ENCODE measurements at places on chromosomes 1 and 21.

- DNase-seq: no peak
Observed at GRCh38 chr1:53313556-53313955, 14.3 kb downstream of the LRP8 start.

DNA sequence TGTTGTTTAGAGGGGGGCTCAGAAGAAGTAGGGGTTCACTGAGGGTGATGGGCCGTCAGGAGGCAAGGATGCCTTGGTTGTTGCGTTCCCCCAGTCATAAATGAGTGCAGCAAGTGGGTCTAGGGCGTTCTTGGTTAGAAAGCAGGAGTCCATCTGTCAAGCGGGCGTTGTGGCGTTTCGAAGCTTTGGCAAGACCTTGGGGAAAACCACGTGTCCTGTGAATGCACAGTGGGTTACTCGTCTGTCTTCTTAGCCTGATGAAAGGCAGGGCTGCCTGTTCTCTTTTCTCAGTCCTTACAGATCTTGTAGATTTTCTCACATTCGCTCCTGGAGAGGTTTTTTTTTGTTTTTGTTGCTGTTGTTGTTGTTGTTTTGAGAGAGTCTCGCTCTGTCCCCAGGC lies 6.3 kb upstream of the ZNF496 start:
- no peak for DNase-seq

DNA sequence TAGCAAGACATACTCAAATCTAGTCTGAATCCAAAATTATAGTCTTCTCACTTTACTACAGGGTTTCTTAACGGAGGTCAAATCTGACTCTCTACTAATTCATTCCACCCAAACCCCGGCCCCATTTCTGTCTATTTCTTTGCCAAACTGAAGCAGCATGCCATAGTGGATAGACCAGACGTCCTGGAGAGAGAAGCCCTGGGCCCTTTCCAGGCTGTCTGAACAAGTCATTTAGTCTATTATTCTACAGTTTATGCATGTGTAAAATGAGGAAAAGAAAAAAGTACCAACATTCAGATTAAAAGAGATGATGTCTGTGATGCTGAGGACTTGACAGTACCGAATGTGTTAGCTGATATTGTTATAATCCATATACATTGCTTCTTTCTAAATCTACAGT lies 95.0 kb downstream of the GDAP2 start:
- no peak for DNase-seq

DNA sequence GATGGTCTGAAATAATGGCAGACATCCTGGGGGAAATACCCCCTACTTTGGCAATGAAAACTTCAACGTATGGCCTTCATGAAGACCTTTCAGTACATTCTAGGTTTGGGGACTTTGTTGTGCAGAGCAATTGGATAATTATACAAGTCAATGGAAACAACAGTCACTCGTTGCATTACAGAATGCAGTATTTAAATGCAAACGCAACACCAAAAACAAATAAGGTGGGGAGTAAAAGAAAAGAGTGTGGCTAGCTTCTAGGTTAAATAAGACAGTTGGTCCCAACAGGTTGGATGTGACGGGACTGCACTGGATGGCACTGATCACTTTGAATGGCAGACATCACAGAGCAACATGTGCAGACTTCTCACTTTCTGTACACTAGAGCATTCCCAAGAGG lies 358.3 kb upstream of the GREM2 start:
- no peak for DNase-seq

DNA sequence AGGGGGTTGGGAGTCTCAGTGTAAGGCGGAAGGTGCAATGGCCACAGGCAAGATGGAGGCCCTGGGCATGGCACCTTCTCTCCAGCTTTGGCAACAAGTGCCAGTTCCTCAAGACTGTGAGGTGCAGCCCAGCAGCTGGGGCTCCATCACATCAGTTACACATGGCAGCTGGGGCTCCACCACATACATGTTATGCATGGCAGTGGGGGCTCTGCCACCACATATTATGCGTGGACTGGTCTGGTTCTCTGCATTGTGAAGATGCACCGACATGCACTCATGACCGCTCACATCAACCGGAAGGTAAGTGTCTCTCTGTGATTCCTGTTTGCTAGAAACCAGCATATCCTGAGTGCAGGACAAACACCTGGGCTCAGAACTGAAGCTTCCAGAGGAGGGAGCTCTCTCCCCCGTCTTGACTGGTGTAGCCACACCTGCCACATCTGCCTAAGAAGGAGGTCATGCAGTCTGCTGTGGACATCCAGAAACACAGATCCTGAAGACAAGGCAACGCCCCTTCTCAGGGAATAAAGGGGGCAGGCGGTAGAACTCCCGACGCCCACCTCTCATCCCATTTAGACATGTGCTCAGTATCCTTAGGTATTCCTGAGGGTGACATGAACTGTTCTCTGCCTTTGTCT lies 104.1 kb upstream of the TMPRSS2 start:
- DNase-seq: no peak

- DNase-seq: no peak
Observed at GRCh38 chr1:32636914-32637645, 13.3 kb downstream of the ZBTB8OS start.

DNA sequence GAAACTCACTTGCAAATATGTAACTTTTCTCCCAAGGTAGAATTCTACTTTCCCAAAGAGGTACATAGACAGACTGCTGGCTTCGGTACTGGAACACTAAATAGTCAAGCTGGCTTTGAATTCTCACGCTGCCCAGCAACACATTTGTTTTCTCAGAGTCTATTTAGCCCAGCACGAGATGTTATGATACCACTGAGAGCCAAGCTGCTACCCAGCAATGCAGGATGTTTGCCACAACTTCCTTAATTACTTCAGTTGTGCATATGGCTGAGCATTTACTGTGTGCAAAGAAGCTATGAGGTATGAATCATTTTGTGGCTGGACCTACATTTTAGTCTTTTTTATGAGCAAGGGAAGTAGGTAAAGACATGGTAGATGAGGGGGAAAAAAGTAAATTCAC lies 793.2 kb downstream of the PLA2G4A start:
- no peak for DNase-seq

DNA sequence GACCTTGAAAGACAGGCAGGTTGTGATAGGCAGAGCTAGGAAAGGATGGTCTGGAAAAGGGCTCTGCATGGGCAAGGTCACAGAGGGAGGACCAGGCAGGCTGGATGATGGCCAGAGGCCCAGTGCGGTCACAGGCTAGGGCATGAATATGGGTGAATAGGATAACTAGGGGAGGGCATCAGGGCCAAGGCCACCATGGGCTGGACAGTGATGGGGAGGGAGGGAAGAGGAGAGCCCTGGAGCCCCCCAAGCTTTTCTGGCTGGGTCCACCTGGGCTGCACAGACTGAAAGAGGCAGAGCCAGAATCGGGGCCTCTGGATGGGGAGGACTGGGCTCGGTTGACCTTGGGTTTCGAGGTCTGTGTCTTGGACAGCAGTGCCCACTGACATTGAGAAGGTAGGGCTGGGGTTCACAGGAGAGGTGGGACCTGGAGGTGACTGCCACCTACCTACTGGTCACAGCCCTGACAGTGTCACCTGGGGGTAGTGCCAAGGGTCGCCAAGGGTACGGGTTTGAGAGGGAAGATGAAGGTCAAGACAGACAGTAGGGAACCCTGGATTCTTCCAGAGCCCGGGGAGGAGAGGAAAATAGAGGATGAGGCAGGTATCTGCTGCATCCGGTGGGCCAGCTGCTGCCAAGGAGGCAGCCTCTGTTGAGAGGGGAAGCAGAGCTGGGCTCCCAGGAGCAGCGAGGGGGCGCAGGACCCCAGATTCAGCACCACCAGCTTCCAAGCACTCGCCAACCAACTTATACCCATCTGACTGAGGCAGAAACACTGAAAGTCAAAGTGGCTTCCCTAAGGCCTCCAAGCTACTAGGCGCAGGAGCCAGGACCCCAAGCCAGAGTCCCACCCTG lies 6.1 kb upstream of the NPHP4 start:
- no peak for DNase-seq

DNA sequence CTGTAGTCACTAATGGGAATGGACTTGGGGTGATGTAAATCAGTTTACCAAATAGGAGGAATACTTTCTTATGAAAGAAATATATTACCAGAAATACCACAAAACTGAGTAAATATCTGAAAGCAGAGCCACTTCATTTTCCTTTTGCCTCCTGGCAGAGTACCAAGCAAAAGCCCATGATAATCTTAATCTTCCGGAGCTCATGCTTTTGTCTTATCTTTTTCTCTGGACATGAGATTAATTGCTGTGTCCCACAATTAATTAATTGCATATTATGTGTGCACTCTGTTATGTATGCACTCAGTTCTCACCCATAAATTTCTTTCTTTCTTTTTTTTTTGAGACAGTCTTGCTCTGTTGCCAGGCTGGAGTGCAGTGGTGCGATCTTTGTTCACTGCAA lies 94.1 kb upstream of the PDE4B start:
- DNase-seq: no peak

DNA sequence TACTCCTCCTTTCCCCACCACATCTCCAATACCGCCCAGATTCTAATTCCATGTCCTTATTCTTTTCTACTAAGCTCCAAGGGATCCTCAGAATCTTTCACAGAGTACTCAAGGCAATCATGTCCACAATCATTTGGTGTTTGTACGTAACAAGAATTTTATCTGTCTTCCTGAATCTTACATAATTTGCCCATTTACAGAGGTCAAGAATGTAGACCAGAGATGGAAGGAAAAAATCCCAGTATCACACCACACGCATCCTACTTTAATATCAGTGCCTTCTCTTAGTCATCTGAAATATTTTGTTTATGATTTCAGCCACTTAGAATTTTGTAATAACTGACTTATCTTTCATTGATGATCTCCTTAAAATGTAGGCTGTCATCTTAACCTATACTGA lies 366.0 kb upstream of the LRRC7 start:
- DNase-seq: no peak

- no peak for DNase-seq
Observed at GRCh38 chr1:59565611-59566410, 248.9 kb upstream of the HOOK1 start.

DNA sequence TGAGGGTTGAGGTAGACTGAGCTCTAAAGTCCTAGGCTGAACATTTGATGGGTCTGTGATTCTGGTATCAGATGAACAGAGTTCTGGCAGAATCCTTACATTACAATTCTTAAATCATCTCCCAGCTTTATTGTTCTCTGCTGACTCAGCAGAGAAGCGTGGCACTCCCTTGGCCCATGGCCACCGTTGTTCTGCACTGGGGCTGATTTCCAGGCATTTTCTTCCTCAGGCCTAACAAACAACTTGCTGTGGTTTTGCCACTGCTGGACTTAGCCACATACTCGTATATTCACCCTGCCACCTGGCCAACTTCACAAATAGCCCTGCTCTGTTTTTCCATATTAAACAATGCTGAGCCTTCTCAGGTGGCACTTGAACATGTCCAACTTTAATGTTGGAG lies 223.2 kb downstream of the TNR start:
- no peak for DNase-seq

DNA sequence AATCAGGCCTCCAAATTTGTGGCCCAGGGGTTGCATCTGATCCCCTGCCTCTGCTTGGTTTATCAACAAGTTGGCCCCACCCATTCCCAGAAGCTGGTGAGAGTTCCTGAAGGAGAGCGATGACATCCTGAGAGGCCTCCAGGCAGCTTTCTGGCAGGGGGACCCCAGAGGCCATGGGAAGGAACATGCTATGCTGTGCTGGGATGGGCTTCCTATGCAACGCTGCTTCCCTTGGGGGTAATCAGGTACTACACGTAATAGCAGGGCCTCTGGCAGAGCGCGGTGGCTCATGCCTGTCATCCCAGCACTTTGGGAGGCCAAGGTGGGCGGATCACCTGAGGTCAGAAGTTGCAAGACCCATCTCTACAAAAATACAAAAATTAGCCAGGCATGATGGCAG lies 8.4 kb upstream of the MTF1 start:
- DNase-seq: no peak

DNA sequence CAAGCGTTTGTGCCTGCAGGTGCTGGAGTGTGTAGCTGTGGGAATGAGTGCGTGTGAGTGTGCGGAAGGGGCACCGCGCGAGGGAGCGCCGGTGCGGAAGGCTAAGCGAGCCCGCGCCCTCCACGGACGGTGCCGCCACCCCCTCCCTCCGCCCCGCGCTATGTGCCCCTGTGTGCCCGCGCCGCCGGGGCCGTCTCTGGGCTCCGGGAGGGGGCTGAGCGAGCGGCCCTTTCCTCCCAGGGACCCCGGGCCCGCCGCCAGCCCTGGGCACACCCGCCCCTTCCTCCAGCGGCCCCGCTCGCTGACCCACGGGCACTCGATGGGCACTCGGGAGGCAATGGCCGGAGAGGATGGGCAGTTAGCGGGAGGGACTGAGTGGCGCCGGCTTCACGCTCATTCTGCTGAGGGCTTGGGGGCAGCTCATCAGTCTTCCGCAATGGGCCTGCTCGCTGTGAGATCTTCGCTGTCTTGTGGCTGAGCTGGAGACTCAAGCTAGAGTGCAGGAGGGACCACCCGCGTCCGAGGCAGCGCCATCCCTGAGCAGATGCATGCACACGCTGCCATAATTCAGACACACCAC lies 8.6 kb upstream of the ADGRB2 start:
- DNase-seq: no peak

DNA sequence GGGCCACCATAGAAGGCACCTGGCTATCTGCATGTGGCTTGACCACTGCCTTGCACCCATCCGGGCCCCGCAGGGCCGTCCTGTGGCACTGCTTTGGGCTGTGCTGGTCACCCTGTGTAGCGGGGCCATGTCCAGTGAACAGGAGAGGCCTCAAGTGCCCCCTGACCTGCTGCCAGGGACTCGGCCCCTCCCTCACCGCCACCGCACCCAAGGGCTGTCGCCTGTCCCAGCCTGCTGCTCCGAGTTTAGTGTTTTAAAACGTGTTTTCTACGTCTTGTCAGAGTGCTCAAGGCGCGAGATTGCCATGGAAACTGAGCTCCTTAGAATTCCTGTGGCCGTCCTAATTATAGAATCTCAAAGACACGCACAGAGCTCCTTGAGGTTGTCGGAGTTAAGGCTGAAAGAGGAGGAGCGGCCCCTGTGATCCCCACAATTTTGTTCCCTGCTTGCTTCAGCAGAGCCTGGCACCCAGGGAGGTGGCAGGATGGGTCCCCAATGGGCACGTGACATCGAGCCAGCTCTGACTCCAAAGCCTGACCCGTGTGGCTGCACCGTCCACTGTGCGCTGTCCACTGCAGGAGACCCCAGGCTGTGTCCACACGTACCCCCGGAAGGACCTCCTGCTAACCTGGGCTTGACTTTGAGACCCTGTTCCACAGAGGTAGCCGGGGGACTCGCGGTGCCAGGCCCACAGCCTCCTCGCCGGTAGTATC lies 66.2 kb downstream of the FAAP20 start:
- no peak for DNase-seq

DNA sequence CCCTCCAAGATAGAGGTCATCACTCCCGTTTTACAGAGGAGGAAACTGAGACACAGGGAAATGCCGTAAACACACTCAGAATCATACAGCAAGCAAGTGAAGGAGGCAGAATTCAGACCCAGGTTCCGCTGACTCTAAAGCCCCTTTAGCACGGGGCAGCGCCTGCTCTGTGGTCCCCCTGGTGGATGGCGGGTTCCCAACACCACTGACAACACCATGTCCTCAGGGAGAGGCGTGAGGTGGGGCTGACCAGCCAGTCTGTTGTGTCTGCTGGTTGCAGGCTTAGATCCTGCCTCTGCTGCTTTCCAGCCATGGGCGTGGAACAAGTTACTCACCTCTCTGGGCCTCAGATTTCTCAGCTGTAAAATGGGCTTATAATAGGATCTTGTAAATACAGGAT lies 617.3 kb downstream of the MATN1 start:
- DNase-seq: no peak
